Stimulated activated CD8-positive, alpha-beta memory T cell treated with anti-CD3 and anti-CD28 coated beads, Interleukin-15, amount 100 ng/mL, for 48 hours (primary cell): ENCODE measurements at places on chromosomes 12 and 14.

- DNase-seq: peak; percentile 4
Measured at GRCh38 chr14:70416725-70417349, at the start of gene SYNJ2BP. TSS of gene SYNJ2BP (minus strand) at chr14:70417090. CDS start at chr14:70416963, 127 bp downstream.

- DNase-seq: peak; percentile 27
Measured at GRCh38 chr14:63388766-63389431, 70.2 kb upstream of the GPHB5 start.

GRCh38 chr12:48924617-48925303, 532 bp downstream of the FKBP11 start:
- peak; percentile 63 for DNase-seq

DNA sequence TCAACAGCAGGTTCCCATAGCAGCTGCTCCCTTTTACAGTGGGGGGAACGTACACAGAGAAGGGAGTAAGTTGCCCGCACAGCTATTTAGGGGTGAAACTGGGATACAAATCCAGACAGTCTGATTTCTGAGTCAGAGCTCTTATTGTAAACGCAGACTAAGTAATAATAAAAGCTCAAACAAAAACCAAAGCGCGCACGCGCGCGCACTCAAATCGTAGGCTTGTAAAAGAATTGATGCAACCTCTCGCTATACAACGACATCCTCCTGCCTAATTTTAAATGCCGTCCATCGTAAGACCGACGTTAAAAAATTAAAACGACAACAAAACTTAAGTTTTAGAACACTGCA, 747 bp upstream of the DACT1 start:
- no peak for DNase-seq

DNA sequence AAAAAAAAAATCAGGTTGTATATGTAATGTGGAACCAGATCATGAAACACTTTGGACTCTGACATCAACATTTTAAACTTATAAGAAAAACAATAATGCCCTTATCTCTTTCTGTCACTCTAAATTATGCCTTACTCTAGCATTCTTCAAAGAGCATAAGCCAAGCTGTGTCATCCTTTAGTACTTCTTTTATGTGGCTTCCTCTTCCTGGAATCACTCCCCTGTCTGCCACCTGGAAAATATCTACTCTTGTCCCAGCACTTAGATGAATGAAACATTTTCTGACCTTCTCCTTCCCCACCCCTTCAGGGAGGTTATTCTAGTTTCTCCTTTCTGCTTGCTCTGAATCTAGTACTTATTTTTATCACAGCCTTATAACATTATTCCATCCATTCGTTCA, 101.2 kb downstream of the CNTN1 start:
- no peak for DNase-seq

- DNase-seq: no peak
Measured at GRCh38 chr12:126212824-126213223, 1147.6 kb downstream of the AACS start.

- DNase-seq: no peak
Measured at GRCh38 chr12:120856980-120857379, 47.2 kb downstream of the SPPL3 start.

- DNase-seq: no peak
Measured at GRCh38 chr12:3658327-3659163, 94.4 kb downstream of the CRACR2A start.

DNA sequence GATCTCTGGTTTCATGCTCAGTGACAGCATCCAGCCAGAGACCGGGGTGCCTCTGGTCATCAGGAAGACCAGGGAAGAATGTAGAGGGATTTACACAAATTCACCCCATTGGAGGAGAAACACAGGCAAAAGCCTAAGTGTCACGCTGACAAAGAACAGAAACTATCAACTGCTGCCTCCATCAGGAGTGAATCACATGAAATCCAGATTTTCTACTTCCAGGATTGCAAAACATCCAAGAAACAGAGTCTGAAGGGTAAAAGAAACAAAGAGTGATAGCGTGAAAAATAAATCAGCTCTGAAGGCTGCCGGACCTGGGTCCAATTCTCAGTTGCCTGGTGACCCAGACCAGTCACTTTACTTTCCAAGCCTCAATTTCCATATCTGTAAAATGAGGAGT, 136.1 kb upstream of the MAP1LC3B2 start:
- DNase-seq: no peak

DNA sequence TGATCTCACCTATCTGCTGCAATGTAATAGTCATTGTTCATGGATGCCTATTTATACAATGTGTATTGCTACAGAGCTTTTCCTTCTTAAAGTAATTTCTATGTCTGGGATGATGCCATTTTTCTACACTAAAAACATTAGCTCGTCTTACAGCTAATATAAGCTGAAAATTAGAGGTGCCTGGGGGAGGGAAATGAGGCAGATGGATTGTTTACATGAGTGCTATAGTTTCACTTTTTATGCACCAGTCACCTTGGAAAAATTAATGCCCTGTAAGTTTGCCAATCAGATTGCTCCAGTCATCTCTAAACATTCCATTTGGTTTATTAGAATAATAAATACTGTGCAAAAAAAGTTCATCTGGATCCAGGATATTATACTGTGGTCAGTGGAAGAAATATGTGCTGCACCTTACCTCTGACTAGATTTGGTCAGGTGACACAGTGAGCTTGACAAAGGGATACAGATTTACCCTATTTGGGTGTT, 436.2 kb downstream of the RAD51B start:
- no peak for DNase-seq

GRCh38 chr12:5003025-5003666, 40.5 kb upstream of the KCNA5 start:
- DNase-seq: peak; percentile 10

DNA sequence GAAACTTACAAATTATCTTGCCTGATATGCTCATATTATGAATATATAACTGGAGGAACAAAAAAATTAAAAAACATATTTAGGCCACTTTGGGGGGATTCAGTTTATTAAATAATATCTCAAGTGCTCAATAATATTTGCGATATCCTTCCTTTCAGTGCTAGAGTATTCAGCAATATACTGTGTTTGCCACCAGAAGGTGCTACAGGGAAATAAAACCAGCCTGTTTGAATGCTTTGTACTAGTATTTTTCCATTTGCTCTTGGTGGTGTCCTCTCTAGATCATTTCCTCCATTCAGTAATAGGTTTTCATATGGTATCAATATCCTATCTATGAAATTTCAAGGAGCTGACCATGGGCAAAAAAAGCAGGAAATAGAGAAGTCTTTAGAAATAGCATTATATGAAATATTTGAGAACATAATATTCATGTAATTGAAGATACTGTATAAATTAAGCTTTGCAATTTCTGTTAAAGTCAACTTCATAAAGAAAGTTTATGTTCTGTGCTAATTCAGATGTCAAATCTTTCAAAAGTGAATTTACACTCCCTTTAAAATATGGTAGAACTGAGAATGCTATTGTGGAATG, 106.2 kb upstream of the NAV3 start:
- no peak for DNase-seq

- DNase-seq: no peak
Measured at GRCh38 chr14:77076113-77076631, 21.9 kb upstream of the CIPC start.

DNA sequence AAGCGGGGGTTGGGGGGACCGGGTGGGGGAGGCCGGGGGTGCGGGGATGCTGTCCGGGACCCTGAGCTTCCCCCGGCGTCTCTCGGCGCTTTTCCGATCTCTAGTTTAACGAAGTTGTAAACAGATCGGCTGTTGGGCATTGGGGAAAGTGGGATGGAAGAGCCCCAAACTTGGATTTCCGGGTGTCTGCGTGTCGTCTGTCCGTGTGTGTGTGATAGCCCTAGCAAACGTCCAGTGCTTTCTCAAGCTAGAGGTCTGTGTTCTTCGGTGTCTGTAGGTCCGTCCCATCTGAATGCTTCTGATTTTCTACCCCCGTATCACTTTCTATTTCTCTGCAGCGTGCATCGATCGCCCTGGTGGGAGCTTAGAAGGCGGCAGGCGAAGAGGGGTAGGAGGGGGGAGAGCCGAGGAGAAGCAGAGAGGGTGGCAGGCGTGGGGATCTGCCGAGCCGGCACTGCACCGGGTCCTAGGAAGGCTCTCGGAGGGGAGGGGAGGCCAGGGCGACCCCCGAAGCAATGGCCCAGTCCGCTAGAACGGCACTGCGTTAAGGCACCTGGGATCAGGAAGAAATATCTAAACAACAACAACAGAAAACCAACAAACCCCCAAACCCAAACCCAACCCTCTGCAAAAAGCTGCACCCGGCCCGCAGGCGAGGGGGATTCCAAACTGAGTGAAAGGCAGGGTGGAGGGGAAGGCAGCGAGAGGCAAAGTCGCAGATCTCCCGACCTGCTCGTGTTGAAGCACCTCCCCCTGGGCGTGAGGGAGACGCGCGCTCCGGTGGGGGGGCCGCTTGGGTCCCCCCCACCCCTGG, 1.0 kb downstream of the KCNA1 start:
- DNase-seq: no peak

DNA sequence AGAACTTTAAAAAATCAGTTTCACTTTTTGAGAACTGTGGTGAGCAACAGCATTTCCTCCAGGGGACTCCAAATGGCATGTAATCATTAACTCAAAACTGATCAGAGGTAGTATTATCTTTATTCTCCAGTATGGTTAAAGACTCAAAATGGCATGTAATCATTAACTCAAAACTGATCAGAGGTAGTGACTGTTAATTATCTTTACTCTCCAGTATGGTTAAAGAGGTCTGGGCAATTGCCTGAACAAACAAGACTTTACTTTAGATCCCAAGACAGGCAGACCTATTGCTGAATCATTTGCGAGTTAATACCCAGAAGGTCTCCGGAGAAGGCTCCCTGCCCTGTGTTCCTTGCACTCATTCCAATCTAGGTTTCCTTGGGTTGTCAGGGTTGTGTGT, 6.6 kb upstream of the ACADS start:
- no peak for DNase-seq

GRCh38 chr12:6182279-6182898, 17.8 kb upstream of the CD9 start:
- DNase-seq: no peak

DNA sequence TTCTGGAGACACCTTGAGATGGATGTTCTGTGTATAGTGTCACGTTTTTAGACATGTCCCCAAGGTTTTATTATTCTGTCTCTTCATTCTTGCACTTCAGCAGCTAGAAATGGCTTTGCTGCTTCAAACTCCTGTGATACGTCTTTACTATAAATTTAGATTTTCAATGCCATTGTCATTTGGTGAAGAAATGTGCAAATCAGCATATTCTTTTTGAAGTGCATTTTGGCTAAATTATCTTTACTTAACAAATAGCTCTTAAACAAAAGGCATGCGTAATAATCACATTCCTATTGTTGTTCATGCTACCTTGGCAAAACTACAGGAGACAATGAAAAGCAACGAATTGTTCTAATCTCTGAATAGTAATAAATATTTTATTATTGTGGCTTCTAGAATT, 502.9 kb upstream of the SYT1 start:
- no peak for DNase-seq

DNA sequence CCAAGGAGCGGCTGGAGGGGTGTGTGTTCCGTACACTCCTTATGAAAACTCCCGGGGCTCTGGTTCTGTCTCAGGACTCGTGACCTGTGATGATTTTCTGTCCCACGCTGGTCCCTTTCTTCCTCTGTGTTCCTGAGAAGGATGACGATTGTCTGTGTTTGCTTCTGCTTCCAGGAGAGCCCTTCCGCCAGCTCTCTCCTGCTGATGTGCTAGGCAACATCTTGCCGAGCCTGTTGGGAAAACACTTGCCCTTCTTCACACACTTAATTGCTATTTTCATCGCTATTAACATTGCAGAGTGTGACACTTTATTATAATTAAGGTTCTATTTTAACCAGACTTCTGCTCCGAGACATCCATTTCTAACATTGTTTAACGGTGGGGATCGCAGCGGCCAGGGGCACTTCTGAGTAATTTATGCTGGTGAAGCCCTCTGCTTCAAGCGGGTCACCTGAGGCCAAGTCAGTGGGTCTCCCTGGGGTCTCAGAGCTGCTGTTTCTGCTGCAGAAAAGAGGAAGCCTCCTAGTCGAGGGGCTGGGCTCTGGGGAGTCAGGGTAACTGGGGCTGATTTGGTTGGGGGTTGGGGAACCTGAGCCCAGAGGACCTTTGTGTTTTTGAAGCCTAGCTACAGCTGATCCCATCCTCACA, 88.6 kb downstream of the PRMT8 start:
- no peak for DNase-seq
